Fibroblast of lung (primary cell): ENCODE measurements at places on chromosomes 1 and 21. TPM values are rescaled to one million over a fixed set of nuclear protein-coding genes. Genes with fewer than 3 reads are reported as not detected.

The AIRE gene
- not detected in 2 replicates for total RNA-seq

DNA sequence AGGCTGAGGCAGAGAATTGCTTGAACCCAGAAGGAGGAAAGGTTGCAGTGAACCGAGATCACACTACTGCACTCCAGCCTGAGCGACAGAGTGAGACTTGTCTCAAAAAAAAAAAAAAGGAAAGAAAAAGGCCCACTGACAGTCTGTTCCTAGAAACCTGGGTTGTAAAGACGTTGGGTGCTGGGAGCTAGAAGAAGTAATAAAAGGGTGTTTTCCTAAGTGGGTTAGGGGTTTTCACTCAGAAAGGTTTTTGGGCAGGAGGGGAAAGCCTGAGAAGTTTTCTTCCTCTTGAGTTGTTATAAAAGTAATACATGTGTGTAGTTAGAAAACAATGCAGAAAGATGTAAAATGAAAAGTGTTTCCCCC lies 25.4 kb downstream of the CELA3A start:
- no peak for DNase-seq
- no peak overlapping the region for H3K4me3 ChIP-seq
- no peak overlapping the region for H3K27ac ChIP-seq
- H3K27me3 ChIP-seq: no peaks in the 10 kb centered on the region
- H3K36me3 ChIP-seq: peaks cover 2% of the 10 kb centered on the region
- H3K4me1 ChIP-seq: peaks cover 12% of the 10 kb centered on the region

DNA sequence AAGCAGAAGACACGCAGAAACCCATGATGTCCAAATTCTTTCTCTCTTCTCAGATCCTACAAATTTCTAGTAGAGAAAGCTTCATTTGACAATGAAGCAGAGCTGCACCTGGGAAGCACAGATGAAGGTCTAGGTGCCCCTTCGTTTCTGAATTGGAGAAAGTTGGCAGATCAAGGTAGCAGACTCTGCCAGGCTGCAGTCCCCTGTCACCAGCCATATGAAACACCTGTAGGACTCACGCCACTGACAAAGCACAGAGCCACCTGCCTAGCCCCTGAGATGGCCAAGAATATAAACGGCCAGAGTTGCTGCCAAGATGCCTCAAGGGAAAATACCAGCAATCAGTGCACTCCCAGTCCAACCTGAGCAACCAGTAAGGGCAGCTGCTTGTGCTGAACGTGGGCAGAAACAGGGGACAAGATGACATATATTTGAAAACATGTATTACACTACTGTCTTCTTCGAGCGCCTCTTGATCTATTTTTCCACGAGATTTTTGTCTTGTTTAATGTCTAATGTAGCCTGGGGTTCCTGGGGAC lies 20.6 kb upstream of the PLEKHA6 start:
- no peak overlapping the region for H3K4me3 ChIP-seq
- peaks cover 45% of the 10 kb centered on the region for H3K27me3 ChIP-seq
- no peak overlapping the region for H3K27ac ChIP-seq
- no peaks in the 10 kb centered on the region for H3K4me1 ChIP-seq

DNA sequence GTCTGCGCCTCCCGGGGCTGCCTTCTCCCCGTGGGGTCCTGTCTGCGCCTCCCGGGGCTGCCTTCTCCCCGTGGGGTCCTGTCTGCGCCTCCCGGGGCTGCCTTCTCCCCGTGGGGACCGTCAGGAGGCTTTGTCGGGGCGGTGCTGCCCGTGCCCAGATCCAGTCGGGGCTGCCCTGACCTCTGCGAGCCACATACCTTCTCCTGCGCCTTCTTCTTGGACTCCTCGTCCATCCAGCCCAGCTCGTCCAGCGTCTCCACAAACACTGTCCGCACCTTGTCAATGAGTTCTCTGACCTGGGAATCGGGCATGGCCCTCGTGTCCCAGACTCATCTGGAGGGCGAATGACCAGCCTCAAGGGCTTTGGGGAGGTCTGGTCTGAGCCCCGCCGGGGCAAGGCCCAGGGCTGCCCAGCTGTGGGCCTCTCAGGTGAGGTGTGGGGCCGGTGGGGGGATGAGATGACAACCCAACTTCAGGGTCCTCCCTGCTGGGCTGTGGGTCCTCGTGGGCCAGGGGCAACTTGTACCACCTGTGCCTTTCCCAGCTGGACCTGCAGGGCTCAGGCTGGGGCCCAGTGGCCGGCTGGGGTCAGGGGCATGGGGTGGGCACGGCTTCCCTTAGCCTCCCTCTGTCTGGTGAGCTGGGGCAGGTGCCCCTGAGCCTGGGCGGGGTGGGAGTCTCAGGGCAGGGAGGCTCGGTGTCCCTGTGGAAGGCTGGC lies 9.4 kb downstream of the PRXL2B start:
- peaks cover 3% of the 10 kb centered on the region for H3K4me1 ChIP-seq
- no peaks in the 10 kb centered on the region for H3K27me3 ChIP-seq
- H3K27ac ChIP-seq: no peak overlapping the region
- H3K4me3 ChIP-seq: no peak overlapping the region
- no peak for DNase-seq
